ENCODE measurements at places on chromosomes 16 and 17.
A peak's percentile ranks its signal among the peaks of the same experiment; 100 is the strongest.

GRCh38 chr17:62180772-62181171 is 115.7 kb upstream of the MED13 start:
- H3K27me3 ChIP-seq: no peaks in the 10 kb centered on the region
- no peak for DNase-seq
- no peak overlapping the region for H3K27ac ChIP-seq
- H3K4me1 ChIP-seq: no peaks in the 10 kb centered on the region
- no peaks in the 10 kb centered on the region for H3K36me3 ChIP-seq

DNA sequence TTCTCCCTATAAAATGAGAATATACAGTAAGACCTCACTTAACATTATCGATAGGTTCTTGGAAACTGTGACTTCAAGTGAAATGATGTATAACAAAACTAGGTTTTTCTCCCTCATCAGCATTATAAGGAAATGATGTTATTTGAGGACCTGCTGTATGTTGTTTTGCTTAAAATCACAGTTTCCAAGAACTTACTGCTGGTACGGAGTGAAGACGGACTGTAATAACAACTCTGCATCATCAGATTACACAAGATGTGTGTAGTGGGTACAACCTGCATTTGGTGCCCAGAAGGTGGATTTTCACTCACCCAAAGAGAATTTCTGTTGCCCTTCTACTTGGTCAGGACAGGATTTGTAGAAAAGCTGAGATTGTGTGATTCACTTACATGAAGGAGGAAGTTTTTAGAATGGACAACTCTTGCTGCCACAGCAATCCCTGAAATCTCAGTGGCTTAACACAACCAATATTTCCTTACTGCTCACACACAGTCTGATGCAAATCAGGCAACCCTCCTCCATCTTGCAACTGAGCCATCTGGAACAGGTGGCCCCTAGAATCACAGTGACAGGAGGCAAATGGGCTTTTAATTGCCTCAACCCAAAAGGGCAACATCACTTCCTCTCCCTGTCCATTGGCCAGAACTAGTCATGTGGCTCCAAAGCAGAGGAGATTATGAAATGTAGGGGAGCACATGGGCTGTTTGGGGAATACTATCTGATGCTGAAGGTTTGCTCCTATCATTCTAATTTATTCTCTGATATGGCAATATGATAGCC is 67.6 kb upstream of the CACNG5 start:
- no peaks in the 10 kb centered on the region for H3K4me1 ChIP-seq
- H3K27me3 ChIP-seq: no peaks in the 10 kb centered on the region
- H3K36me3 ChIP-seq: no peaks in the 10 kb centered on the region
- no peak for DNase-seq
- no peak overlapping the region for H3K4me3 ChIP-seq
- no peak overlapping the region for H3K27ac ChIP-seq

- H3K36me3 ChIP-seq: no peaks in the 10 kb centered on the region
- no peak overlapping the region for H3K27ac ChIP-seq
- H3K27me3 ChIP-seq: peaks cover 36% of the 10 kb centered on the region
- no peak overlapping the region for H3K4me3 ChIP-seq
These were observed 133.4 kb downstream of the SPACA3 start for GRCh38 chr17:33124871-33125551.

GRCh38 chr16:74759564-74759963 is 15.1 kb downstream of the FA2H start:
- no peaks in the 10 kb centered on the region for H3K36me3 ChIP-seq
- DNase-seq: no peak
- H3K27ac ChIP-seq: no peak overlapping the region
- H3K27me3 ChIP-seq: no peaks in the 10 kb centered on the region
- H3K4me1 ChIP-seq: no peaks in the 10 kb centered on the region

DNA sequence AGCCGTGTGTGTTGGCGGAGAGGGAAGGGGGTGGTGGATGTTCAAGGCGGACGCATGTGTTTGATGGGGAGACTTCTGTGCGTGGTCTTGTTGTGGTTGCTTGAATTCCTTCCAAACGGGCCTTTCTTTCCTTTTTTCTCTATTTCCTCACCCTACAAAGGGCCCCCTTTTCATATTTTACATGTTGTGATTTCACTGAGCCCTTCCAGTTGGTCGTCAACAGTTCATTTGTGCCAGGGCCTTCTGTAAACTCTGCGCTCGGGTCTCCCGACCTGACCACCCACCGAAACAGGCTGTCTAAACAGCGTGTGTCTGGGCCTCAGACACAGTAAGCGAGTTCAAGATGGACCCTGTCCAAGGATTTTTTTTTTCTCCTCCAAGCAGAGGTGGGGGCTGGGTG is 228.4 kb downstream of the IRF8 start:
- H3K4me1 ChIP-seq: no peaks in the 10 kb centered on the region
- no peak for DNase-seq
- peaks cover 46% of the 10 kb centered on the region for H3K27me3 ChIP-seq
- no peak overlapping the region for H3K27ac ChIP-seq

DNA sequence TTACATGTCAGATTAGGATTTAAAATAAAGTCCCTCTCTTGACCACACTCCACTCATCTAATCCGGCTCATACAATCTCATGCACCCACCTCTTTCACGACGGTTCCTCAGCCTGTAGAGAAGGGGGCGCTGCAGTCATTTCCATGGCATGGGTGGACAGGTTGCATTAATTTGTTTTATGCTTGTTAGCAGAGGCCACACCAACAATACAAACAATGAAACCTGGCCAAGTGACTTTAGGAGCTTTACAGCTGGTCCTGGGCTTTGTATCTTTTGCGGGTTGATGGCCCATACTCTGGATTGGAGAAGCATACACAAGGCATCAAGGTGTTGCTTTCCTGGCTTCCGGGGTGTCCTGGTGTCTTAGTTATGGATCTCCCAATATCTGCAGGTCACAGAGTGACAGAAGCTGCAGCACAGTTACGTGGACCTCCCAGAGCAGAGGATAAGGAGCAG is 9.7 kb upstream of the SNF8 start:
- H3K36me3 ChIP-seq: no peaks in the 10 kb centered on the region
- no peak overlapping the region for H3K27ac ChIP-seq
- H3K4me3 ChIP-seq: no peak overlapping the region
- H3K27me3 ChIP-seq: peaks cover 24% of the 10 kb centered on the region
- peak; percentile 28 for DNase-seq
- H3K4me1 ChIP-seq: no peaks in the 10 kb centered on the region

DNA sequence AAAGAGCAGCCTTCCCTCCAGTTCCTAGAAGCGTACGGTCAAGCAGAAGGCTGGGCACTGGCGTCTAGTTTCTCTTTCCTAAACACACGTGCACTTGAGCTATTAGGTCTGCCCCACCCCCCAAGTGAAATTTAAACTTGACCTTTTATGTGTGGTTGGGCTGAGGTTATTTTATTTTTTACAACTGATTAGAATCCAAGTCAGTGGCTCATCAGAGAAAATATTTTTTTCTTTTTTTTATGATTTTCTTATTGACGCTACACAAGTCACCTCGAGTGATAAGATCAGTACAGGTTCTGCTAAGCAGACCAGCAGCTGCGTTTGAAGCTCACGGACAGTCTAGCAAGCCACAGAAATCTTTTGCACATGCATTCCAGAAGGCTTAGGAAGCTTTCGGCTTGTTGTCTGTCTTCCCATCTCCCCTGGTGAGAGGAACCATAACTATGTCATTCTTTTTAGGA is 95.1 kb downstream of the ZFHX3 start:
- no peak overlapping the region for H3K4me3 ChIP-seq
- peaks cover 2% of the 10 kb centered on the region for H3K36me3 ChIP-seq
- DNase-seq: no peak
- H3K27ac ChIP-seq: no peak overlapping the region
- no peaks in the 10 kb centered on the region for H3K4me1 ChIP-seq
- H3K27me3 ChIP-seq: no peaks in the 10 kb centered on the region

GRCh38 chr16:29698042-29698441 is 19.1 kb downstream of the QPRT start:
- H3K27me3 ChIP-seq: peaks cover 9% of the 10 kb centered on the region
- H3K36me3 ChIP-seq: no peaks in the 10 kb centered on the region
- no peak for DNase-seq
- H3K27ac ChIP-seq: no peak overlapping the region

DNA sequence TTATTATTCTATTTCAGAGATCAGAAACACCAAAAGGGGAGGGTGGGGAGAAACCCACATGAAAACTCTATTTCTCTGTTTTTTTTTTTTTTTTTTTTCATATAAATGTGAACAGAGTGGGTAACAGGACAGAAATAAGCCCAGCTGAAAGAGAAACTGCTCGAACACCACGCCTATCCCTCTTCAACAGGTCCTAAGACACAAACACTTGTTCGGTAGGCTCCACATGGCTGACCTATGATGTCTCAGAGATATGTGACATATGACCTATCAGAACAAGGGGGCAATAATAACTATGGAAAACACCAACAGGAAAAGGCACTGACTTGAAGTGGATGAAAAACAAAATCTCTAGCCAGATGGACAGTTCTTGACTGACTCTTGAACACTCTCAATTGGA is 44.8 kb downstream of the PARN start:
- H3K27ac ChIP-seq: no peak overlapping the region
- H3K27me3 ChIP-seq: no peaks in the 10 kb centered on the region
- no peak overlapping the region for H3K4me3 ChIP-seq

All from common myeloid progenitor, CD34-positive (primary cell).